Thyroid gland (tissue), 4 donors: ENCODE measurements at places on chromosomes 13 and 19. TPM values are rescaled to one million over a fixed set of nuclear protein-coding genes. Genes with fewer than 3 reads are reported as not detected.

DNA sequence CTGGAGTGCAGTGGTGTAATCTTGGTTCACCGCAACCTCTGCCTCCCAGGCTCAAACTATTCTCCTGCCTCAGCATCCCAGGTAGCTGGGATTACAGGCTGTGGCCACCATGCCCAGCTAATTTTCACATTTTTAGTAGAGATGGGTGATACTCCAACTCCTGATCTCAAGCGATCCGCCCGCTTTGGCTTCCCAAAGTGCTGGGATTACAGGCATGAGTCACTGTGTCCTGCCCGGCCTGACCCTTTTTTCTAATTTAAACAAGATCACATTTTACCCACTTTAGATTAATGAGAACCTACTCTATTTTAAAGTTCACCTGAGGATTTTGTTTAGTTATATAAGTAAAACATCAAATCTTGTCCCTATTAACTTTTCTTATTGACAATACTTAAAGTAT lies 91.8 kb upstream of the POSTN start:
- H3K4me1 ChIP-seq = no peaks in the 10 kb centered on the region
- no peaks in the 10 kb centered on the region for H3K36me3 ChIP-seq
- no peak for DNase-seq
- H3K4me3 ChIP-seq = no peak overlapping the region
- H3K27me3 ChIP-seq = no peaks in the 10 kb centered on the region

GRCh38 chr13:30493658-30494381 lies 28.1 kb upstream of the HMGB1 start:
- no peaks in the 10 kb centered on the region for H3K27me3 ChIP-seq
- no peak overlapping the region for H3K27ac ChIP-seq
- no peaks in the 10 kb centered on the region for H3K36me3 ChIP-seq
- no peak for DNase-seq
- no peak overlapping the region for H3K4me3 ChIP-seq
- no peaks in the 10 kb centered on the region for H3K4me1 ChIP-seq

DNA sequence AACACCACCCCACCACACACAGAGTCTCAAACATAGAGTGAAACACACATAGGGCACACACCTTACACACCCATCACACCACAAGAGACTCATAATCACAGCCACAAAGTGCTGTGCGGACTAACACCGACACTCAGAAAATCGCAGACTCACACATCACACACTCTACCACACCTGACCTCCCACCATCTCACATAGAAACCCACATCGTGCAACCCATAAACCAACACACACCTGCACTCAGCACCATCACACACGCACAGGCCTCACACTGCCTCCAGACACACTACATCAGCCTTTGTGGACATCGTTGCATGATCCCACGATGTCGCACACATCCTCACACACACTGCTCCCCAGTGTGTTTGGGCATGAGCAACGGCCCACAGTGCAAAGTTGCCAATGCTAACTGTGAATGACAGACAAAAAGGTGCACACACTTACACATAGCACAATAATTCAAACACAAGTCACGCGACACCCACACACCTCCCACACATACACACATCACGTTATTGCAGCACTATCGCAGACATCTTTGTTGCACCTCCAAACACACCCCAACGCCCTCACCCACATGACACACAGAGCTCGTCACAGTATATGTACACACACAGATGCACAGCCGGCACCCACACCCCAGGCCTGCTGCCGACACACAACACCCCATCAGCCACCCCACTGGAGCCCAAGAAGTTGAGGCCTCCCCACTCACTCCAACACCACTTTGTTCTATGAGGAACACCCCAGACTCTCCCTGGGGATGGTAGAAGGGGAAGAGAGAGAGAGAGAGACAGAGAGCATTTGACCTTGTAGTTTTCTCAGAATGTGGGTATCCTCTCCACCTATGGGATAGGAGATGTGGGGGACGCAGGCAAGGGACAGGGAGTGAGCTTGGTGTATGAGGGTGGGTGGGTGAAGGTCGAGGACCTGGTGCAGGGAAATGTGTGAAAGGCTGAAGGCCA lies 1.2 kb upstream of the ATP1A3 start:
- no peak overlapping the region for H3K27ac ChIP-seq
- H3K4me1 ChIP-seq = no peaks in the 10 kb centered on the region
- DNase-seq = no peak
- H3K4me3 ChIP-seq = no peak overlapping the region

DNA sequence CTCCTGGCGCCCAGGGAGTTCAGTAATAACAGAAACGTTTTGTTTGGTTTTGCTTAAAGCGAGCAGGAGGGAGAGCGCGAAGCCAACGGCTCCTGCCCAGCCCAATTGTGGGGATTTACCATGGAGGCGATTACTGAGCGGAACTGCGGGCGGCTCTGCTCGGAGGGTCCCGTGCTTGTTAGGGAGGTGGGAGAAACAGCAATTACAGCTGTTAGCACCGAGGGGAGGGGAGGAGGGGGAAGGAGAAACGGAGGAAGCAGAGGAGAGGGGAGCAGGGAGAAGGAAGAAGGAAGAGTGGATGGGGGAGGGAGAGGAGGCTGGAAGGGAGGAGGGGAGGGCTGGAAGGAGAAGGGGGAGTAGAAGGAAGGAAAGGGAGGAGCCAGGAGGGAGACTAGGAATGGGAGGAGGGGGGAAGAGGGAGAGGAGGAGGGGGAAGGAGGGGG lies 7.7 kb upstream of the ONECUT3 start:
- DNase-seq = no peak
- H3K27ac ChIP-seq = no peak overlapping the region
- H3K4me3 ChIP-seq = no peak overlapping the region
- H3K36me3 ChIP-seq = no peaks in the 10 kb centered on the region
- H3K4me1 ChIP-seq = peaks cover 9% of the 10 kb centered on the region
- H3K27me3 ChIP-seq = peaks cover 30% of the 10 kb centered on the region

DNA sequence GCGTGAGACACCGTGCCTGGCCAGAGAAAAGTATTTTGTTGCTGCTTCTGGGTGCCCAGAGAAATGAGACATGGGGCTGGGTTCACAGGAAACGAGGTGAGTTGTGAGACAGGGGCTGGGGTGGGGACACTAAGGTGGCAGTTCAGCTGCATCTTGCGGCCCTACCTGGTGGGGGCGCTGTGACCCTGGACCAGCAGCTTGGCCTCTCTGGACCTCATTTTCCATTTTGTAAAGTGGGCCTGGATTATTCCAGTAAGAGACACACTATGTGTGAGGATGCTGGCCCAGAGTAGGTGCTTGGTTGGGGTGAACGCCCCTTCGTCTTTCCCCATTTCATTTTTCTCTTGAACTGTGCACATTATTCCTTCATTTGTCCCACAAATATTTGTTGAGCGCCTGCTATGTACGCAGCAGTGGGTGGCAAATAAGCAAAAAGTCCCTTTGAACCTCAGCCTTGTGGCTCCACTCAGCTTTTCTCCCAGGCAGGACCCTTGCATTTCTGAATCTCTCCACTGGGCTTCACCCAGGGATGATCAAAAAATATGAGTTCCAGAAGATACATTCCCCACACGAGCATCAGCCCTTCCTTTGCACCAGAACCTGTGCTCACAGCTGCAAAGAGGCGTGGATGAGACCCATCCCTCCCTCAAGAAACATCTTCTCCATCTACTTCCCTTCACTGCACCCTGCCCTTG lies 26.6 kb upstream of the OR10H1 start:
- H3K36me3 ChIP-seq = no peaks in the 10 kb centered on the region
- H3K4me1 ChIP-seq = no peaks in the 10 kb centered on the region
- no peak overlapping the region for H3K27ac ChIP-seq

DNA sequence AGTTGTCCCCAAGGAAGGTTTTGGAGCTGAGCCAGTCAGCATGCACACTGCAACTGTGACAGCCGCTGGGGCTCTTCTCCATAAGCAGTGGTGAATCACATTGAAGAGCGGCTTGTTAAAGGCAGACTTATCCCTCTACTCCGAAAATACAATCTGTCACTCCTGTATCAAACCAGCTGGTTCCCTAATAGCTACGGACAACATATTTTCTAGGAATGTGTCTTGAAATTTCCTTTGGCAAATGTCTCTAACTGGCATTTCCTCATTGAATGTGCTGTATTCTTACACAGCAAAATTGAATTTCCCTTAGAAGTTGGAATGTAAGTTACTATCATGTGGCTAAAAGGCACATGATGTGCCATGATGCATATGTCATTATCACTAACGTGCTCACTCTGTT lies 104.0 kb upstream of the GPR12 start:
- H3K27ac ChIP-seq = no peak overlapping the region
- H3K4me3 ChIP-seq = no peak overlapping the region
- H3K36me3 ChIP-seq = no peaks in the 10 kb centered on the region
- DNase-seq = no peak
- H3K4me1 ChIP-seq = no peaks in the 10 kb centered on the region

GRCh38 chr13:111882351-111882750 lies 184.6 kb upstream of the SOX1 start:
- DNase-seq = no peak
- H3K27ac ChIP-seq = no peak overlapping the region
- no peak overlapping the region for H3K4me3 ChIP-seq

The SYT3 gene
- 0.67 TPM for total RNA-seq

The SIAH3 gene
- total RNA-seq = not detected

The USHBP1 gene
- 8.9 TPM for total RNA-seq

The LYL1 gene
- 4.2 TPM for total RNA-seq

The DEDD2 gene
- total RNA-seq = 55.8 TPM

The MISP3 gene
- total RNA-seq = 9.7 TPM

The LPAR6 gene
- 42.5 TPM for total RNA-seq
